AG10803 (cell line): ENCODE measurements at places on chromosomes 16 and 17.

DNA sequence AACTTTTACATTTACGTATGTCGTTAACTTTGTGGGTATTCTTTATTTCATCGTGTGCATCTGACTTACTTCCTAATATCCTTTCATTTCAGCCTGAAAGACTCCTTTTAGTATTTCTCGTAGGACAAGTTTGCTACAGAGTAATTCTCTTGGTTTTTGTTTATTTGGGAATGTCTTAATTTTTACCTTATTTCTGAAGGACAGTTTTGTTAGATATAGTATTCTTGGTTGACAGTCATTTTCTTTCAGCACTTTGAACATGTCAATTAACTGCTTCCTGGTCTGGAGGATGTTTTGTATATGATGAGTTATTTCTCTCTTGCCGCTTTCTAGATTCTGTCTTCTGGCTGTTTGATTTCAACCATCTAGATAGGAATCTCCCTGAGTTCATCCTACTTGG lies 109.2 kb upstream of the NACA2 start:
- no peak for DNase-seq

DNA sequence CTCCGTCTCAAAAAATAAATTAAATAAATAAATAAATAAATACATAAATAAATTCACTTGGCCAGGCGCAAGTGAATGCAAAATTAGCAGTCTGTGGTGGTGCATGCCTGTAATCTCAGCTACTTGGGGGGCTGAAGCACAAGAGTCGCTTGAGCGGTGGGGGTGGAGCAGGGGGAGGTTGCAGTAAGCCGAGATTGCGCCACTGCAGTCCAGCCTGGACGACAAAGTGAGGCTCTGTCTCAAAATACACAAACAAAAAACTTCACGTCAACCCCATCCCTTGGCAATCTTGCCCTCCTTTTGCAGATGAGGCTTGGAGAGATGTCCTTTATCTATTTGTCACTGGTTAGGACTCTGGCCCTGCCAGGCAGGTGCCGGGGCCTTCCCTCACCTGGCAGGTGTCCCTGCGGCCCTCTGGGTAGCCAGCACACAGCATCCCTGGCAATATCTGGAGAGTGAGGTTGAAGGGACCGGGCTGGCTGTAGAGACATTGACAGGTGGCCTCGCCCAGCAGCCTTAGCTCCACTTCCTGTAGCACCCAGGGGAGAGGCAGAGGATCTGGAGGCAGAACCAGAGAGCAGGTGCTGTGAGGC lies 4.4 kb downstream of the PRSS36 start:
- DNase-seq: no peak

GRCh38 chr16:72910875-72911274 lies 137.1 kb downstream of the ZFHX3 start:
- no peak for DNase-seq

DNA sequence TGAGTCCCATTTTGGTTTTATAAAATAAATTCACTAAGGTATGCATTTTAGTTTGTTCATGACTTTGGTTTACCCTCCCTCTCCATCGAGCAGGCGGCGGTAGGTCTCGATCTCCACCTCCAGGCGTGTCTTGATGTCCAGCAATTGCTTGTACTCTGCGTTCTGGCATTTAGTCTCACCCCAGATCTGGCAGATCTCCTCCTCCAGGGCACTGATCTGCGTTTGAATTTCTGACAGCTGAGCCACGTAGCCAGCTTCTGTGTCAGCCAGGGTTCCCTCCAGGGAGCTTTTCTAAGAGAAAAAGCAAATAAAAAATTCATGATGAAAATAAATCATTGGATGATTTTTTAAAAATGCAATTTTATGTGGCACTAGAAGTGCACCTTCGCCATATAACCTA lies 4.2 kb downstream of the KRT24 start:
- DNase-seq: no peak

GRCh38 chr17:65604070-65604469 lies 42.6 kb upstream of the AXIN2 start:
- no peak for DNase-seq

- DNase-seq: no peak
Measured at GRCh38 chr16:60741810-60742209, 1294.4 kb downstream of the CDH8 start.

- peak; percentile 51 for DNase-seq
Measured at GRCh38 chr17:13728781-13729180, 127.1 kb upstream of the HS3ST3A1 start.

DNA sequence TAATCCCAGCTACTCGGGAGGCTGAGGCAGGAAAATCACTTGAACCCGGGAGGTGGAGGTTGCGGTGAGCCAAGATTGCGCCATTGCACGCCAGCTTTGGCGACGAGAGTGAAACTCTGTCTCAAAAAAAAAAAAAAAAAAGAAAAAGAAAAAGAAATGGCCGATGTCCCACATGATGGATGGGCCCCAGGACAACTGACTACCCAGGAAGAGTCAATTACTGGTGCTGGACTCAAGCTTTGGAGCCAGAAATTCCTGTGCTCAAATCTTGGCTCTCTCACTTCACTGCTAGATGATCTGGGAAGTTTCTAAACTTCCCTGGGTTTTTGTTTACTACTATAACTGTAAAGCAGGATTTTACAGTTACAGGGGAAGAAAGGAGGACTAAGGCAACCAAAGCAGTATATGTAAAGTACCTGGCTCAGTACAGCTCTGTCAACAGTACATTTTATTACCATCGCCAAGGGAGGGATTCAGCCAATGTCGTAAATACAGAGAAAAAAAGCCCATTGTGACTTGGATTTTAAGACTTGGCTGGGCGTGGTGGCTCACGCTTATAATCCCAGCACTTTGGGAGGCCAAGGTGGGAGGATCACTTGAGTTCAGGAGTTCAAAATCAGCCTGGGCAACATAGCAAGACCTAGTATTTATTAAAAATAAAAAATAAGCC lies 11.9 kb downstream of the C16orf86 start:
- no peak for DNase-seq

GRCh38 chr17:67769231-67769630 lies 51.5 kb downstream of the NOL11 start:
- no peak for DNase-seq

GRCh38 chr16:73159296-73159695 lies 111.4 kb upstream of the ZFHX3 start:
- no peak for DNase-seq

DNA sequence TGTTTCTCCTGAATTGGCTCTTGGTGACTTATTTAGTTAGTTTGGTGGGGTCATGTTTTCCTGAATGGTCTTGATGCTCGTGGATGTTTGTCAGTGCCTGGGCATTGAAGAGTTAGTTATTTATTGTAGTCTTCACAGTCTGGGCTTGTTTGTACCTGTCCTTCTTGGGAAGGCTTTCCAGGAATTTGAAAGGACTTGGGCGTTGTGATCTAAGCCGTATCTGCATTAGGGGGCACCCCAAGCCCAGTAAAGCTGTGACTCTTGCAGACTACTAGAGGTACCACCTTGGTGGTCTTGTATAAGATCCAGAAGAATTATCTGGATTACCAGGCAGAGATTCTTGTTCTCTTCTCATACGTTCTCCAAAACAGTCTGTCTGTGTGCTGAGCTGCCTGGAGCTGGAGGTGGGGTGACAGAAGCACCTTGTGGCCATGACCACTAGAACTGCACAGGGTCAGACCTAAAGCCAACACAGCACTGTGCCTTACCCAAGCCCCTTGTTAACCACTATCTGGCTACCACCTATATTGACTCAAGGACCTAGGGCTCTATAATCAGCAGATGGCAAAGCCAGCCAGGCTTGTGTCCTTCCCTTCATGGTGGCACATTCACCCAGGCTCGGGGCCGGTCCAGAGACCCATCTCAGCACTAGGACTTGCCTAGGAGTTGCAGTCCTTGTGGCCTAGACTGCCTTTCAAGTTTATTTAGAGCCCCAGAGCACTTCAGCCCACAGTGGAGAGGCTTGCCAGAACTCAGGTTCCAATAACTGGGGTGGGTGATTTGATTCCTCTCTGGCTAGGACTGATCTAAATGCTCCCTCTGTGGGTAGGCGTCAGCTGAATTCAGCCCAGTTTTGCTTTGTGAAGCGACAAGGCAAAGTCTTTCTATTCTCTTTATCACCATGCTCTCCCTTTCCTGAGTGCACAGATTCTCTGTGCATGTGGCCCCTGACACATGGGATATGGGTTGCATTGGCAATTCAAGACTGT lies 11.0 kb downstream of the RNF135 start:
- no peak for DNase-seq

DNA sequence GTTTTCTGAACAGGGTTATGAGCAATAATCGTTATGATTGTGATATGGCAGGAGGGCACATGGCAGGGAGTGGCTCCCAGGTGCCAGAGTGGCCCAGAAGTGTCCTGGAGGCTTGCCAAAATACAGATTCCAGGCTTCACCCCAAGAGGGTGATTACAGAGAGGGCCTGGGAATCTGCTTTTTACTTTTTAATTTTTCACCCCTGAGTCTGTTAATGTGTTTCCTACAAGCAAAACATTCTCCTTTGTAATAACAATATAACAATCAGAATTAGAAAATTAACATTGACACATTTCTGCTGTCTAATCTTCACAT lies 212.4 kb downstream of the SNX29 start:
- DNase-seq: no peak

DNA sequence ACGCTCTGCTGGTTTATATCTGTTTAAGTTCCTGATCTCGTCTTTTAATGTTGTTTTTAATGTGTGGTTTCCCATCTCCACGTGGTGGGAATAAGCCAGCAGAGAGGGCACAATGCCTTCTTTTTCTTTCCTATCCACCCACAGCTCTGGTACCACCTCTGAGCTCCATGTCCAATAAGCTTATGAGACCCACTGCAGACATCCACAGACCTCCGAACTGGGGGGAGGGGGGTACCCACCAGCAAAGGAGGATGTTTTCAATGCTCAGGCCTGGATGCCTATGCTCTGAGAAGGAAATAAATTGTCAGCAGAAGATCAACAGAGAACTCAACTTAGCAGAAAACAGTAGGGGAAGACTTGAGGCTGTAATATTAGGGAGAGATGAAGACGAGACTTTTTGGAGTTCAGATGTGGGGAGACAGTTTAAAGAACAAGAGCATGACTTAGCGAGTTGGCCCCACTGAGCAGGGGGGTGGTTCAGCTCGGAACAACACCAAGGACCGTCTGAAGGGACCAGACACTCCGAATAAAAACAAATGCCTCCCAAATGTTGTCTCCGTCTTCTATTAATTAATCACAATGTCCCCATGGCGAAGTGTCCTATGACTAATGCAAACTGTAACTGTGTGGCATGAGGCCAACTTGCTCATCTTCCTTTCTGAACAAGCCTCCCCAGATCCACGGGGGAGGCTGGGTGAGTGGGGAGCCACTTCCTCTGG lies 62.7 kb downstream of the GAS7 start:
- peak; percentile 78 for DNase-seq
